Posterior cingulate gyrus (tissue), 11 donors: ENCODE measurements at places on chromosomes 5 and 9.

DNA sequence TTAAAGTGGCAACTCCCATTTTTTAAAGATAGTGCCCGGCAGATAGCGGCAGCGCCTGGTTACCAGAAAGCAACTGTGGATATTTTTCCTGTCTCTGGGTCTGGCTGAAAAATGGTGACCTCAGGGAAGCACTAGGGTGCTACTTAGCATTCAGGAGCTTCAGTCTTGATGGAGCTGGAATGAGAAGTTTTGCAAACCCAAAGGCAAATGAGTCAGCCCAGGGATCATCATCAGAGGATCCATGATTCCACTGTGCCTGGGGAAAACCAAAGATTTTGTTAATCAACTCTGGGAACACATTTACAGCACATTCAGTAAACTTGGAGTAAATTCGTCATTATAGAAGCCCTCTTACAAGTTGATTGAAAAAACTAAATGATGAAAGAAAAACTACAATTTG is 26.7 kb downstream of the F2R start:
- no peak for DNase-seq

DNA sequence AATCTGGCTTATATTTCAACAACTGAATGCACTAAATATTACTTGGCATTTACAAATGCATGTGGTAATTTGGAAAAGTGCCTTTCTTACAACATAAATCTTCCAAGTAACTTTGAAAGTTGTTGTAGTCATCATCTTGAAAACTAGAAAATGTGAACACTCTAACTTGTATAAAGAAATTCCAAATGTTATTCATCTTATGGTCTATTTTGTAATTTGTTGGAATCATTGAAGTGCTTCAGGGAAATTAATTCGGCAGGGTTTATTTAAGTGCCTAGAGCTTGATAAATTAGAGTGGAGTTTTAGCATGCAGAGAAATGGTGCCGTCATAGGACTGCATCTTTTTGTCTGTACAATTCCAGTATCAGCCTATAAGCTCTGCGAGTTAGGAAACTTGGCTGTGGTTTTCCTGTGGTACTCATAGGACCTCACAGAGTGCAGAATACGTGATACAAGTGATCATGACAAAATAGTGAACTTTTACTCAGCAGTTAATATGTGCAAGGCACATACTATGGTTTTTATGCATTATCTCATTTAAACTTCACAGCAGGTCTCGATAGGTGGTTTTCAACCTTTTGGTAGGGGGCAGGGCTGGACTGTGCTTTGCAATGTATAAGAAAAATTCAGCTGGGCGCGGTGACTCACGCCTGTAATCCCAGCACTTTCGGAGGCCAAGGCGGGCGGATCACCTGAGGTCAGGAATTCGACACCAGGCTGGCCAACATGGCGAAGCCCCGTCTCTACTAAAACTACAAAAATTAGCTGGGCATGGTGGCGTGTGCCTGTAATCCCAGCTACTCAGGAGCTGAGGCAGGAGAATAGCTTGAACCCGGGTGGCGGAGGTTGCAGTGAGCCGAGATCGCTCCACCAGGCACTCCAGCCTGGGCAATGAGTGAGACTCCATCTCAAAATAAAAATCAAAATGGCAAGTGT is 79.6 kb downstream of the RAI14 start:
- no peak for DNase-seq

GRCh38 chr5:177134697-177135225 is 1.2 kb downstream of the NSD1 start:
- DNase-seq: no peak

DNA sequence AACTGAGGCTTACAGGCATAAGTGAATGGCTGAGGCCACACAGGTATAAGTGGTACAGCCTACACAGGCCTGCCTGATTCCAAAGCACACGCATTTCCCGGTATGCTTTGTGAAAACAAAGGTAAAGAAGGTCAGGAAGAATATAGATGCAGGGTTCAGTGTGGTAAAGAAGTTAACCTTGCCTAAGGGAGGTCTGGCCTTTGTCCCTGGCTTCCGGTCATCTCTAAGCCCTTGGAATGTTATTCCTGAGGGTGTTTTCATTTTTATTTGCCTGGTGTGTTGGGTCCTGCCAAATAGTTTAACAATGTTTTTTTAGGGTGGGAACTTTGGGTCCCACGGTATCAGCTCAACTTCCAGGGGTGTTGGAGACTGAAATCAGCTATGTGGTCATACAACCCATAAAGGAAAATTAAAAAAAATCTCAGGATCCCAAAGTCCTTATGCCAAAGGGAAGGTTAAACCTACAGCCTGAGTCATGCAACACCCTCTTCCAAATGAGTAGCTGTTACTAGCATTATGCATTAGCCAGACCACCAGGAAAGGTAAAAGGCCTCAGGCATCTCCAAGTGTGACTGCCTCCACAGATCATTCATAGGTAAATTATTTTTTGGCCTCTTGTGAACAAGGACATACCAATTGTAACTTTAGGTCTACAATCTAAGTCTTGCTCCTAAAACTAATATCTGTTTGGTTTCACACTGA is 124.6 kb downstream of the ATP10B start:
- no peak for DNase-seq

DNA sequence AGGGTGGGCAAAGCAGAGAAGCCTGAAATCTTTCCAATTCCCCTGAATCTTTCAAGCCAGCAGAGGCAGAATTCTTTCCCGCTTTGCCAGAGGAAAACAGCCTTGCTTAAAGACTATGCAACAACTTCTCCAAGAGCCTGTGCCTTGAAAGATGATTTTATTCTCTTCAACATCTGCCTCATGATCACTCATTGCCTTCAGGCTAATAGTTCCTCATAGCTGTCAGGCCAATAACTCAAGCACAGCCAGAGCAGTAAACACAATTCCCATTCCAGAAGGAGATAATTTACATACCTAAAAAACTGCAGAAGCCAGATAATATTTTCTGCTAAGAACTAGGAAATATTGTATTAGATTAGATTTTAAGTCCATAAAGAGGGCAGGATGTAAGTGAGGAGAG is 92.3 kb upstream of the PUM3 start:
- DNase-seq: no peak

DNA sequence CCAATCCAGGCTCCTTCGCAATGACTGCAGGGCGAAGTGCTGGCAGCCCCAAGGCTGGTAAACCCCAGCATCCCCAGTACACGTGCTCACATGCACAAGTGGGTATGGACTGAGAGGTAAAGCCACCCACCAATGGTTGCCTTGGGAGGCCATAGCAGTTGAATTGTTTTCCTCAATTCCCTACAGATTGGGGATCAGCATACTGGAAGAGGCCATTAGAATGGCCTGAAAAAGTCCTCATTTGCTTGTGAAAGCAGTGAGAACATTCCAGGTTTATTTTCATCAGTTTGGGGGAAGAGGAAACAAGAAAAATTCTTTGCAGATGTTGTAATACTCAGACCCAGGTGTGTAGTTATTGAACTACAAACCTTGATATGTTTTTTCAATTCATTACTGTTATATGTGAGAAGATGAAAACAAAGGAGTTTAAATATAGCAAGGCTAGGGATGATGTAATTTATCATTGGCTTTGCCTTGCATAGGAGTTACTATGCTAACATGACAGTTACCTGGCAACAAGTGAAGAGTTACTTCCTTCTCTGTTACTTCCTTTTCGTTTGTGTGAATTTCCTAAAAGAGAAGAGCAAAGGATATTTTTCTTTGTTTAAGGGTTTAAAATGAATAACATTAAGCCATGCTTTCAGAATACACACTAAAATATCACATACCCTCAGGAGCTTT is 36.4 kb downstream of the MTMR12 start:
- no peak for DNase-seq
